Stimulated activated CD8-positive, alpha-beta memory T cell treated with anti-CD3 and anti-CD28 coated beads, Interleukin-12 subunit alpha, Interleukin-12 subunit beta, amount 100 ng/mL, for 4 hours (primary cell): ENCODE measurements at places on chromosomes 3 and 15.

DNA sequence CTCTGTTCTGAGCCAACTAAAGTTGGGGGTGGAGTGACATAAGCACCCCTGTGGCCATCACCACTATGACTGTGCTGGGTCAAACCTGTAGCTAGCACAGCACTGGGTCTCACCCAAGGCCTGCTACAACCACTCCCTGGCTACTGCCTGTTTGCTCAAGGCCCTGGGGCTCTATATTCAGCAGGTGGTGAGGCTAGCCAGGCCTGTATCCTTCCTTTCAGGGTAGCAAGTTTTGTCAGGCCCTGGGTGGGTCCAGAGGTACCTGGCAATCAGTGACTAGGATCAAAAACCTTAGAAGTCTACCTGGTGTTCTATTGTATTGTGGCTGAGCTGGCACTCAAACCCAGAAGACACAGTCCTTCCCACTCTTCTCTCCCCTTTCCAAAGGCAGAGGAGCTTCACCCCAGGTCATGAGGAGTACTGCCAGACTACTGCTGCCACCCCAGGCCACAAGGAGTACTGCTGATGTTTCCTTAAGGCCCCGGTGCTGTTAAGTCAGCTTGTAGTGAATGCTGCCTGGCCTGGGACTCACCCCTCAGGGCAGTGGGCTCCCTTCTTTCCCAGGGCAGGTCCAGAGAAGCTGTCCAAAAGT, 170.8 kb downstream of the IGSF11 start:
- DNase-seq: no peak

GRCh38 chr3:176193032-176193730, 1004.1 kb downstream of the TBL1XR1 start:
- no peak for DNase-seq

DNA sequence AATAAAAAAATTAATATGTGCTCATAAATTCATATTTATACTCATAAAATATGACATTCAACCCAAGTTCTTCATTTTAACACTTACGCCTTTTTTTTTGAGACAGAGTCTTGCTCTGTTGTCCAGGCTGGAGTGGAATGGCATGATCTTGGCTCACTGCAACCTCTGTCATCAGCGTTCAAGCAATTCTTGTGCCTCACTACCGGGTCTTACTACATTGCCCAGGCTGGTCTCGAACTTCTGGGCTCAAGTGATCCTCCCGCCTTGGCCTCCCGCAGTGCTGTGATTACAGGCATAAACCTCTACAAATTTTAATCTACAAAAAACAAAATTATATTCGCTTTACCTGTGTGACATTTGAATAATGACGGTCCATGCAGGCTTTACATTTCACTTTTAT, 74.1 kb upstream of the SNRPN start:
- no peak for DNase-seq

GRCh38 chr15:92079047-92079446, 225.5 kb downstream of the SLCO3A1 start:
- DNase-seq: no peak

- DNase-seq: no peak
Observed at GRCh38 chr3:113070681-113071113, 79.9 kb downstream of the GTPBP8 start.

- no peak for DNase-seq
Observed at GRCh38 chr3:23960649-23961048, 15.6 kb downstream of the NR1D2 start.

GRCh38 chr15:80186066-80186465, 33.3 kb downstream of the FAH start:
- DNase-seq: no peak

DNA sequence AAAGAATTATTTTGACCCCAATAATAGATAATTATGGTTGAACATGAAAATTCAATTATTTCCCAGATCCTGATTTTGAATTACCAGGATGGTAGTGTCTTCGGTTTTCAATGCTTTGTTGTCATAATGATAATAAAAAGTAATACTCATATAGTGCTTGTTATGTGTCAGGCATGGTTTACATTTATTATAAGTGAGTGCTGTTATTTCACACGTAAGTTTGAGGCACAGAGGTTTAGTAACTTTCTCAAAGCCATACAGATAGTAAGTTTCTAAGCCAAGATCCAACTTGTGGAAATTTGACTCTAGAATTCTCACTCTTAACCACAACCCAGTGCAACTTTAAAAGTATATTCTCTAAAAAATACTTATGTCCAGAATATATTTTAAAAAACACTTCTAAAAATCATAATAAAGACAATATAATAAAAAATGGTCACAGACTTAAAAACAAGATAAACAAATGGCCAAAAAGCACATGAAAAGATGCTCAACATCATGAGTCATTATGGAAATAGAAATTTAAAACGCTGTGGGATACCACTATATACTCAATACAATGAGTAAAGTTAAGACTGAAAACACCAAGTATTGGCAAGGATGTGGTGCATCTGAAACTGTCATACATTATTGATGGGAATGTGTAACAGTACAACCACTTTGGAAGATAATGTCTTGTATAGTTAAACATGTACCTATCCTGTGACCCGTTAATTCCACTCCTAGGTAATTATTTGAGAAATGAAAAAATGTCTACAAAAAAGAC, 45.2 kb downstream of the SPRED1 start:
- DNase-seq: no peak

GRCh38 chr3:188911026-188911850, 260.5 kb upstream of the TPRG1 start:
- no peak for DNase-seq

DNA sequence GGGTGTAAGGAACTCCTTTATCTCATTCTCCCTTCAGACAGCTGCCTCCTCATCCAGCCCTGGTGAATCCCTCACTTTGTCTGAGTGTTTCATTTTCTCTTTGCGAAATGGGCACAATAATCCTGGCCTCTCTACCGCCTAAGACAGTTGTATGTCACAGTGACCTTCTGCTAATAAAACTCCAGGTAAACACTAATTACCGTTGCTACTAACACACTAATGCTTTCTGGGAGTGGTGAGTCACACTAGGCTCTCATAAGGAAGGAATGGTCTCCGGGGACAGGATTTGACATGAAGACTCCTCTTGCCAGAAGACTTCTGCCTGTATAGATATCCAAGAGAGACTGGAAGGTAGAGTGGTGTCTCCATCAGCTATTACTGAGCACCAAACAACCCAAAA, 71.7 kb upstream of the SNRK start:
- DNase-seq: no peak

DNA sequence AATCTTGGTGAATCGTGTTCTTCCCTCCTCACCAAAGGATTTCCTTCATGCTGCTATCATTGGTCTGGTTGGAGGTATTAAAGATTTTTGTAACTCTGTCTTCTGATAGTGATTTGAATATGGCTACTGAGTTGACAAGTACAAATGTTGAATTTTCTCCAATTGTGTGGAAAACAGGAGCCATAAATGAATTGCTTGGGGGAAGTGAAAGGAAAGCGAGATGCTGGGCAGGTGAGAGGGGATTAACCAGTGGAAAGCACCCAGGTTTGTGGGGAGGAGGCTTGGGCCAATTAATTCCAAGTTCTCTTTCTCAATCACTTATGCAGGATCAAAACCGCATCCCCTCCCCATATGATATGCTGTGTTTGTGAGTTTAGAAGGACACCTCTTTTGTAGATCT, 372.5 kb downstream of the IL20RB start:
- no peak for DNase-seq

- DNase-seq: no peak
Observed at GRCh38 chr3:121809249-121809648, 25.6 kb downstream of the IQCB1 start.

GRCh38 chr3:15500107-15500724, 21.3 kb downstream of the COLQ start:
- no peak for DNase-seq

GRCh38 chr15:74817370-74817737, 4.7 kb downstream of the LMAN1L start:
- no peak for DNase-seq

DNA sequence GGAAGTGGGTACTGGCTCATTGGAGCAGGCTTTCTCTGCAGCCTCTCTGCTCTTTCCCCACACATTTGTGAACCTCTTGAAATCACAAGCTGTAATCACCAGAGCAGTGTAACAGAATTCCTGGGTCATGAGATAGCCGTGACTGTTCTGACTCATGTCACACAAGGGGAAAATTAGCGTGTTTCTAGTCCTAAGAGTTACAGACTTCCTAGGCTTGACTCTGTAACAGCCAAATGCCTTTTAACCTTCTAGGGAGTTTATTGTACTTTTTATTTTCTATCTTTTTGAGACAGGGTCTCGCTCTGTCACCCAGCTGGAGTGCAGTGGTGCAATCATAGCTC, 54.7 kb upstream of the TRAK1 start:
- DNase-seq: no peak

- DNase-seq: no peak
Observed at GRCh38 chr15:77715051-77715450, 82.3 kb upstream of the LINGO1 start.

DNA sequence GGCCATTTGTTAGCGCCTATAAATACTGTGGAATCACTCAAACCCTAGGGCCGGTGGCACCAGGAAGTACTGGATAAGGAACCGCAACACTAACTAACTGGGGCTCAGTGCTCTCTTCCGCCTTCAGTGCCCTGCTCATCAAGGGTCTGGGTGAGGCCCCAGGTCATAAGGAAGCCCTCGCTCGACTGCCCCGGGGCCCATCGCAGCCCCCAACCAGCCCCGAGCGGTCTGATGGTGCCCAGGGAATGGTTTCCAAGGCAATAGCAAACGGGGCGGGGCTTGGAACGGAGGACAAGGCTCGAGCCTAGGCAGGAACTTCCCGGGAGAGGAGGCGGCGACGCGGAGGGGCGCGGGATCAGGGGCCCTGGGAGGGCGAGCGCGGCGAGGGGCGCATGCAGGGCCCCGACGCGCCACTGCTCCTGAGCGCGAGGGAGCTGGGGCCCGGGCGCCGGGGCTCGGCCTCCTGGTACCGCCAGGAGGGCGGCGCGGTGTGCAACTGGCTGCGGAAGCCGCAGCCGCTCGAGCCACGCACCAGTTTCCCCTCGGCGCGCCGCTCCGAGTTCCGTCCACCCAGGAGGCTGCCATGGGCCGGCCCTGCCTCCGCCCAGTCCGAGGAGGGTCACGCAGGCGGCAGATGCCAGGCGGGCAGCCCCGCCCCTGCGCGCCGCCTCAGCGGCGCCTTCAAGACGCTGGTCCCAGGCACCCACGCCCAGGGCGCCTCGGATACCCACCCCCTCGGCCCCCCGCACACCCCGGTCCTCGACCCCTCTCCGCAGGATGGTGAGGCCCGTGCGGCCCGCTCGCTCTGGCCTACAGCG, at the start of gene TTLL3:
Gene TTLL3, plus strand, starts transcription at position 648 of the 818 bp plus-strand sequence. CDS start 400 bp downstream, outside the sequence.
- peak; percentile 10 for DNase-seq

GRCh38 chr15:101541501-101542292, 52.2 kb upstream of the PCSK6 start:
- DNase-seq: no peak

- DNase-seq: peak; percentile 38
Observed at GRCh38 chr3:16513141-16514020, at the start of gene RFTN1. RFTN1 (minus strand) TSS chr3:16513699; CDS start chr3:16493869, 19,830 bp downstream.

GRCh38 chr3:20904671-20905070, 718.7 kb upstream of the SGO1 start:
- DNase-seq: no peak
